ENCODE measurements at places on chromosomes 1 and 21. TPM values are rescaled to one million over a fixed set of nuclear protein-coding genes. Genes with fewer than 3 reads are reported as not detected.

Gene MPZ
- 3.1 TPM for total RNA-seq

Gene ASCL5
- 0.49 TPM for total RNA-seq

DNA sequence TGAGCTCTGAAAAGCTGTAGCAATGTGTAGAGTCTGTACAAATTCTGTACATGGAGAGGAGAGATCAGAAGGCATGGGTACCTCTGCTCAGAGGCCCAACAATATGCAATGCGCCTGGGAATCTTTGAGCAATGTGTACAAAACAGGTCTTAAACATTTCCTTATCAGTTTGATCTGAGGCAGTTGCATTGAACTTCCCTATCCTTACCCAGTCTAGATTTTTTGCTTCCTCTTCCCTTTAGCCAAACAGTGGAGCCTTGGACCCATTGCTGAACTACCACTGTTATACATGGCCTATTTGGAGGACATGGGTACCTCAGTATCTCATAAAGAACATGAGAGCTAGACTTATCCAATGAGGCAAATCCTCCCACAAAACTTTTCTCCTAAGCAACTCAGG lies 12.6 kb upstream of the MNDA start:
- H3K4me3 ChIP-seq: no peak overlapping the region
- DNase-seq: no peak
- no peak overlapping the region for H3K27ac ChIP-seq
- no peaks in the 10 kb centered on the region for H3K36me3 ChIP-seq
- H3K27me3 ChIP-seq: no peaks in the 10 kb centered on the region

DNA sequence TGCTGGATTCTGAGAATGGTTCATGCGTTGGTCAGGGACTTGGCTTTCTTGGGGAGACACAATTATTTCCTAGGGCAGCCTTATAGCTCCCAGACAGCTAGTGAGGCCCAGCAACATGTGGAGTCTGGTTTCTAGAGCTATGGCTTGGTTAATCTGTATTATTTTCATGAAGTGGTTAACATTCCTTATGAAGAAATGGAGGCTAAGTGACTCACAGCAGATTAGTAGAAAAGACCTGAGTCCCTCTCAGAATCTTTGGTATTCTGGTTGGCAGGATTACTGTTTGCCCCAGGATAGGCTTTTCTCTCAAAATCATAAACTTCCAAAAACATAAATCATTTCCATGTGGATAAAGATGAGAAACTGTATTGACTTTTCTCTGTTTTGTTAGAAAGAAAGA lies 42.3 kb downstream of the DUSP10 start:
- no peak for DNase-seq
- no peak overlapping the region for H3K4me3 ChIP-seq
- no peaks in the 10 kb centered on the region for H3K27me3 ChIP-seq
- H3K27ac ChIP-seq: no peak overlapping the region

DNA sequence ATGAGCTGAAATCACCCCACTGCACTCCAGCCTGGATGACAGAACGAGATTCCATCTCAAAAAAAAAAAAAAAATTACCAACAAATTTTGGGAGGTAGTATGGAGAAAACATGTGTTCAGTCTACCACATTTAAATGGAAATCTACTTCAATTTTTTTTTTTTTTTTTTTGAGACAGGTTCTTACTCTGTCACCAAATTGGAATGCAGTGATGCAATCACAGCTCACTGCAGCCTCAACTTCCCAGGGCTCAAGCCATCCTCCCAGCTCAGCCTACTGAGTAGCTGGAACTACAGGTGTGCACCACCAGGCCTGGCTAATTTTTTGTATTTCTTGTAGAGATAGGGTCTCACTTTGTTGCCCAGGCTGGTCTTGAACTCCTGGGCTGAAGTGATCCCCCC lies 82.1 kb downstream of the GFI1 start:
- DNase-seq: no peak
- peaks cover 5% of the 10 kb centered on the region for H3K4me1 ChIP-seq
- H3K27ac ChIP-seq: no peak overlapping the region
- H3K4me3 ChIP-seq: no peak overlapping the region
- no peaks in the 10 kb centered on the region for H3K27me3 ChIP-seq

DNA sequence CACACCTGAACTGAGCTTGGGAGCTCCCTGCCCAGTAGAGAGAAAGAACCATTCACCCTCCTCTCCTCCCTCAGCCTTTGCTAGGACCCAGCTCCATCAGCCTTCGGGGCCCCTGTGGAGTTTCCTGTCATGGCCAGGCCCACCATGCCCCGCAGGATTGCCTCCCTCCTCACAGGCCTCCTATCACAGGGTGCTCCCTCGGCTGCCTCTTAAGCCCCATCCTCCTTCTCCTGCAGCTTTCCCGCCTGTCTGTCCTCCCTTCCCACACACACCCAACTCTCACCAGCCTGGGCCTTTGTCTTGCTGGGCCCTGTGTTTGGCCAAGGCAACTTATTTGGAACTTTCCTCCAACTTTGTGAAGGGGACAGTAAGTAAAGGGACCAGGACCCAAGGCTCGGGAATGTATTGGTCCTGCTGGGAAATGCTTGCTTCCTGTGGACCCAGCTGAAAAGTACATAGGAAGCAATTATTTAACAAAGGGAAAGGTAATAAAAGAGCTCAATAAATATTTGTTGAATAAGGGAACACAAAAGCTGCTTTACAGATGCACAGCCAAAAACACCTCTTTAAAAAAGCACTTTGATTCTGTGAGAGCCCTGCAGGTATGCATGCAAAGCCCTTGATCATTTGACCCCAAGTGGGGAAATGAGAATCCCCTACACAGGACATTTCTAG lies 31.6 kb upstream of the TENT5C start:
- H3K27me3 ChIP-seq: no peaks in the 10 kb centered on the region
- H3K27ac ChIP-seq: no peak overlapping the region
- H3K36me3 ChIP-seq: no peaks in the 10 kb centered on the region
- H3K4me1 ChIP-seq: peaks cover 23% of the 10 kb centered on the region

DNA sequence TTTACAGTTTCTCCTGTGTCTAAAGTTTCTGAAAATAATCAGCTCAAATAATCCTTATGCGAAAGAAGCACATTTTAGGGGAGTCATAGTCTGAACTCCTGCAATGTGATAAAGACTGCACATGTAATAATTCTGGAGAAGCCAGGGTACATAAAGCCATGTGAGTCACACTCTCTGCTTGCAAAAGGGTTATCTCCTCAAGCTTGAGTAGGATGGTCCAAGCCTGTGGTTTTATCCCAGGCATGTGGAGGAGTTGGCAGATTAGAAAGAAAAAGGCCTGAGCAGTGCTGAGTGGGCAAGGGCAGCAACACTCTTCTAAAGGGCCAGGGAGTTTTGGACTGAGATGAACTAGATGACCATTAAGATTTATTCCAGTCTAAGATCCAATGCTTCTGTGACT lies 220.4 kb downstream of the RHOU start:
- no peaks in the 10 kb centered on the region for H3K4me1 ChIP-seq
- no peak for DNase-seq
- no peak overlapping the region for H3K4me3 ChIP-seq
- no peaks in the 10 kb centered on the region for H3K27me3 ChIP-seq
- H3K36me3 ChIP-seq: no peaks in the 10 kb centered on the region

- no peaks in the 10 kb centered on the region for H3K27me3 ChIP-seq
Measured at GRCh38 chr1:240597153-240597745, 14.7 kb downstream of the GREM2 start.

Data from CD4-positive, alpha-beta T cell (primary cell).